ENCODE measurements at places on chromosomes 11 and 22. TPM values are rescaled to one million over a fixed set of nuclear protein-coding genes. Genes with fewer than 3 reads are reported as not detected.

GRCh38 chr11:57785072-57785471 lies 23.5 kb downstream of the CTNND1 start:
- DNase-seq: no peak

MIOX gene
- not detected for total RNA-seq

DNA sequence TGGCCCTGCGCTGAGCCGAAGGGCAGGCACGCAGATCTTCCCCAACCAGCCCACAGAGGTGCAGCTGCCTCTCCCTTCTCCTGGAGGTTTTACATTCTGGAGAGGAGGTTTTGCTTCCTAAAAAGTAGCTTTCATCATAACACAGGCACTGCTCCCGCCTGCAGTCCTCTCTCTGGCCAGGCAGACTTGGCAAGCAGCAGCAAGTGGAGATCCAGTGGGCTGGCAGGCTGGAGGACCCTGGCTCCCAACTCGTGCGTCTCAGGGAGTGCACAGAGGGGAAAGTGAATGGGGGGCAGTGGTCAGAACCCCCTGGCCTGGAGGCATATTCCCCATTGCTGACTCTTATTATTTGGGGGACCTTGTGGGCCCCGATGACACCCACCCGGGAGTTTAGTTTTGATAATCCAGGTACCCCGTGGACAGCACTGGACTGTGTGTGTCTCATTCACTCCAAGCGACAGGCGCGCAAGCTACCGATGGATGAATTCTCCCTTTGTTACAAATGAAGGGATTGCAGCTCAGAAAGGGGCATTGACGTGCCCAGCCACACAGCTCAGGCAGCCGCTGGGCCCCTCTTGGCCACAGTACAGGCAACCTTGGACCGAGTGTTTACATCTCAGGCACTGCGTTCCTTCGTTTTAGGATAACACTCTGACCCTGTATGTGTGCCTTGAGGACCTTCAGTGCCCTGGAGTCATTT lies 1223.9 kb downstream of the BRD1 start:
- no peak for DNase-seq

DNA sequence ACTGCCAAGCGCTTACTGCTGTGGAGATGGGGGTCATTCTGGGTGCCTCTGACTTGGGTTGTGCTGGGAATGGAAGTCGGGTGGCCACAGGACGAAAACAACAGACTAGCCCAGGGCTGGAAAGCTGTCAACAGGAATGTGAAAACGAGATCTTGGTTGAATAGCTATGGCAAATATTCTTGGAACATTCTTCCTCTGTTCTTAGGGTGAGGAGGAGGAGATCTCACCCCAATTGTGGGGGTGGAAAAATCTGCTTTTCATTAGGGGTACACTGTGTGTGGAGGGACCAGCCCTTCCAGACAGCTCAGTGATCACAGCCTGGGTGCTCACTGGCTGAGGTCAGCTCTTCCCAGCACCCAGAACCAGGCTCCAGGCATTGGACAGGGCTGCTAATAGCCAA lies 52.0 kb upstream of the PRSS23 start:
- peak; percentile 27 for DNase-seq
